ENCODE measurements at places on chromosomes 11 and 22.

- no peak for DNase-seq
These were observed 11.1 kb downstream of the OR5A2 start for GRCh38 chr11:59415111-59415510.

DNA sequence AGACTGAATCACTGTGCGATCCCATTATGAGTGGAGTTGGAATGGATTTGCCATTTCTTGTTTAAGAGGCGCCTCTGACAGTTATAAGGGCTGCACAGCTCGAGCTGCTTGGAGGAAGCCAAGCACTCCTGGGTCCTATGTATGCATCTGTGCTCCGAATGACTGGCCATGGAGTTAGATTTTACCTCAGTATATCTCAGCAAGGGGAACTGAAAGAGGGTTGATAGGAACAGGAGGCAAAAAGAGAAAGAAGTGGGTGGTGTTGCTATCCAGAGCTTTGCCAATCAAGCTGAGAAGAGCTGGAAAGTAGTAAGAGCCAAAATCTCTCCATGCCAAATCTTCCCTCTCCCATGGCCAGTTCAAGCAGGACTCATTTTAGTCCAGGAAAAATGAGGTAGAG, 632.0 kb upstream of the KIRREL3 start:
- no peak for DNase-seq

DNA sequence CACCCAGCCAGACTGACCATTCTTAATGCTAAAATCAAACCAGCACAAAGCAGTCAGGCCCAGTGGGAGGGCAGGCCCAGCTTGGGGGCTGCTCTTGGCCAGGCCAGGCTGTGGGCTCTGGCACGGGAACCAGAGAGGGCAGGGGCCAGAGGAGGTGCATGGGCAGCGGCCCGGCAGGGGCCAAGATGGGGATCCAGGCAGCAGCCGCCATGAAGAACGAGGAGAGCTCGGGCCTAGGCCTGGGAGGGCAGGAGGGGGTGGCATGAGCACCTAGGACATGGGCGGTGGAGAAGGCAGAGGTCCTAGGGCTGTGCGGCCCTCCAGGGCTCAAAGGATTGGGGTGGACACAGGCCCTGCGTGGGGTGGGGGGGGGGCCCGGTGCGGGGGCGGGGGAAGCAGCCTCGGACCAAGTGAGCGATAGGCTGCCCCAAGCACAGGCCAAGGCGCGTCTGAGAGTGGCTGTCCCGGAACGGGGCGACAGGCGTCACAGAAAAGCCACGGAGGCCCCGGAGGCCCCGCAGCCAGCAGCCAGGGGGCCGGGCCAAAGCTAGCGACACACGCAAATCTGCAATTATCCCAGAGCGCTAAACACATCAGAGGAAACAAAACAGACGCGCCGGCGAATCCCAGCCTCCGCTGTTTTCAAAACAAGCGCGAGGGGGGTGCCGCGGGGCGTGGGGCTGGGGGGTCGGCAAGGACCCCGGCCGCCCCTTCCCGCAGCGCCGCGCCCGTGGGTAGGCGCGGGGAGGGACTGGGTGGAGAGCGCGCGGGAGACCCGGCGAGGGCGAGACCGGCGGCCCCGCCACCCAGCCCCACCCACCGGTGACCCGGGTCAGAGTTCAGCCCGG, 8.3 kb downstream of the PLXNB2 start:
- no peak for DNase-seq

- DNase-seq = peak; percentile 57
These were observed 1116.6 kb downstream of the BRD1 start for GRCh38 chr22:48711031-48711431.

GRCh38 chr22:20054485-20054884, 25.6 kb upstream of the DGCR8 start:
- DNase-seq = no peak

DNA sequence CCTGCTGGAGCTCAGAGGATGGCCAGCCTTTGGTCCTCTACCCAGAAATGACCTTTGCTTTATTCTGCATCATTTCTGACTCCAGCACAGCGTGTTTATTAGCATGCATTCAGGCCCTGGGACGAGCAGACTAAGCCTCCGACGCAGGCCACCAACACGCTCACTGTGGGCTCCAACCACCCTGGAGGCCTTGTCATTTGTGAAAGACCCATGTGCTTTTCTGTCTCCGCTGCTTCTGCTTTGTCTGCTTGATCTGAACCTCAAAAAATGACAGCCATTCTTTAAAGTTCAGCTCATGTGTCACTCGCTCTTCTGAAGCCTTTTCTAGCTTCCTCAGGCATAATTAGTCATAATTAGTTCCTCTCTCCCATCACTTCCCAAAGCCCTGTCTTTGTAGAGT, 109.1 kb upstream of the TIMP3 start:
- DNase-seq = no peak

DNA sequence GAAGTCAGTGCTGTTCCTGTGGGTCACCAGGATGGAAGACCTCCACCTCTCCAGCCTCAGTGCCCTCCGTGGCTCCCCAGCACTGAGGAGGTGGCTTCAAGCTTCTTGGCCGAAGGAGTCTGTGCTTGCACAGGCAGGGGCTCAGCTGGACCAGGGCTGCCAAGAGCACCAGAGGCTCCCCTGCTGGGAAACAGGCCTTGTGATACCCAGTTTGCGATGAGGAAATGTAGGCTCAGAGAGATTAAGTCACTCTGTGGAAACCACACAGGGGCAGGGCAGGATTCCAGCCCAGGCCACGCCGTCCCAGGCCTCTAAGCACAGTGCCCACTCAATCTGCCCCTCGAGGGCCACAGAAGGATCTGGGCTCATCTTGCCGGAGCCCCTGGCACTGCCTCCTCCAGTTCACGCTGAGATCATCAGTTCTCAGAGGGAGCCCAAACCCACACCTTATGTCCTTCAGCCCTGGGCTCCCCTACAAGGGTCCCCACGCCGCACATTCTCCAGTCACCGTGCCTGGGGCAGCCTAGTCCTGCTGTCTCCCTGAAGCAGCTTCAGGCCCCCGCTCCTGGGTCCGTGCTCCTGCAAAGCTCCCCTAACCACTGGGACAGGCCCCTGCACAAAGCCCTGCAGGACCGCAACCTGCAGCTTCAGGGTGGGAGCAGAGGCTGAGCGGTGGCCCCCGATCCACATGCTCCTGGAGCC, 21.6 kb downstream of the ANO1 start:
- no peak for DNase-seq

DNA sequence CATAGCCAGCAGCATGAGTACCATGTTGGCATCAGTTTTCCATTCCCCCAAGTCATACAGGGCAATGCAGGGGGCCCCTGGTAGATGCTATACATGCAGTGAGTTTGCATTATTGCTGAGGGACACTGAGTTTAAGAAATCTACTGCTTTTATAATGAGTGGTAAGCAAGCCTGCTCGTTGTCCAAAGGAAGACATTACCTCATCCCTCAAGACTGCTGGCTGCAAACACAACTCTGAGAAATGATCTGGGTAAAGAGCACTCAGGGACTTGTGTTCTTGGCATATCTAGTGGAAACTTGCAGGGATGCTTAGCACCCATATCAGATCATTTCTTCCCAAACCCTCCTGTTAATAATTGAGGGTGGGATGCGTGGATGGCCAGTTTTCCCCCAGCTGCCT, 77.9 kb downstream of the CWC15 start:
- DNase-seq = no peak

- DNase-seq = no peak
These were observed at the start of gene CREB3L1 for GRCh38 chr11:46277622-46278386. TSS of gene CREB3L1 (plus strand) at chr11:46277662. CDS start at chr11:46278112, 450 bp downstream.

DNA sequence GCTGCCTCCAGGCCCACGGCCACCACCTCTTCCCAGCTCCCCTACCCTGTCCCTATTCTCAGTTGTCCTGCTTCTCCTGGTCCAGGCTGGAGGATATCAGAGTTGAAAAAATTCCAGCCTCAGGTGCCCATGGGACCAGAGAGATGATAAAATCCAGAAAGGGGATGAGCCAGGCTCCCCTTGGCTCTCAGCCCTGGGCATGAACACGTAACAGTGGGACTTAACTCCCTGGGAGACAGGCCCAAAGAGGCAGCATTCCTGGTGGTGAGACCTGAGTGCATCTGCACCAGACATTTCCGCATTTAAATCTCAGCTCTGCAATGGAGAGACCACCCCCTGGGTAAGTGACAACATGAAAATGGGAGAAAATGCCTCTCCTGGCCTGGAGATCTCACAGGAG, 10.4 kb upstream of the SLC39A13 start:
- no peak for DNase-seq

DNA sequence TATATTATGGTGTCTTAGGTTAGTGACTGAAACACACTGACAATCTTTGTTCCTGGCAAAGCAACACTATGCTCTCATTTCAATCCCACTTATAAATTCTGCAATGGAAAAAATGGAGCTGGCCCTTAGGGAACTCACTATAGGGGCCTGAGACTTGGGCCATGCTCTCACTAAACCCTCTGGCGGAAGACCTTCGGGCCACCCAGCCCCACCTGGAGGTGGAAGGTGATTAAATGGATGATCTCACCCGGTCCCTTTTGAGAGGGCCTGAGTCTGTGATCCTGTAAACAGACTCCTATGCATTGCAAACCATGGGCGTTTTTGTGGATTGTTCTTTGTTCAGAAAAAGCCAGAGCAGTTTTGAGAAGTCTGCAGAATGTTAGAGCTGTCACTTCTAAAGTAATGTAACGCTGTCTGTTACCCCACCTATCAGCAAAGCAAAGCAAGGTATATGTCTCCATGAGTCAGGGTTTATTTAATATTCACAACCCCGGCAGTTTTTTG, 17.0 kb upstream of the CDON start:
- no peak for DNase-seq

DNA sequence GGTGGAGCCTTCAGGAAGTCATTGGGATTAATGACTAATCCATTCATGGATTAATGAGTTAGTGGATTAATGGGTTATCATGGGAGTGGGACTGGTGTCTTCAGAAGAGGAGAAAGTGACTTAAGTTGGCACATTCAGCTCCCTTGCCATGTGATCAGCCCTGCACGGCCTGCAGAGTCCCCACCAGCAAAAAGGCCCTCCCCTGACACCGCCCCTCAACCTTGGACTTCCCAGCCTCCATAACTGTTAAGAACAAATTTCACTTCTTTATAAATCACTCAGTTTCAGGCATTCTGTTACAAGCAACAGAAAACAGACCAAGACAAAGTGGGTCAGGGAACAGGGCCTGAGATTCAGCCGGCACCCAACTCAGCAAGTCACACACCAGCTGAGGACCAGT, 85.3 kb downstream of the MICAL3 start:
- DNase-seq = no peak

- DNase-seq = no peak
These were observed 95.8 kb upstream of the CHORDC1 start for GRCh38 chr11:90318651-90319050.

GRCh38 chr22:29202212-29203192, 3.2 kb upstream of the EMID1 start:
- peak; percentile 77 for DNase-seq

DNA sequence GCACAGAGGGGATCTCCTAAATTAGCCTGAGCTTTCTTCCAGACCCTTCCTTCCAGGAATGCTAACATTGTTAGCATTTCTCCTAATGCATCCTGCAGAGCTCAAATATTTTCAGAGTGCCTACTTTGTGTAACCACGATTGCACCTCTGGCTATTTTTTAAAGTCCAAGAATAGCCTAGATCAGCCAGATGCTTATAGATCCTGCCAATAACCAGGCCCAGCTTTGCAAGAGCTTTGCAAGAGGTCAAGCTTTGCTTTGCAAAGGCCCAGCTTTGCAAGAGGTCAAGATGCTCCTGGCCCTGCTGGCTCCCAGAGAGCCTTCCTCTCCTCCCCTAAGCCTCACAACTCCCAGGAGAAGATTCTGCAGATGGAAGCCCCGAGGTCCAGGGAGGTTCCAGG, 491.9 kb downstream of the MN1 start:
- no peak for DNase-seq

GRCh38 chr11:58784995-58785394, 53.3 kb upstream of the GLYAT start:
- DNase-seq = no peak

DNA sequence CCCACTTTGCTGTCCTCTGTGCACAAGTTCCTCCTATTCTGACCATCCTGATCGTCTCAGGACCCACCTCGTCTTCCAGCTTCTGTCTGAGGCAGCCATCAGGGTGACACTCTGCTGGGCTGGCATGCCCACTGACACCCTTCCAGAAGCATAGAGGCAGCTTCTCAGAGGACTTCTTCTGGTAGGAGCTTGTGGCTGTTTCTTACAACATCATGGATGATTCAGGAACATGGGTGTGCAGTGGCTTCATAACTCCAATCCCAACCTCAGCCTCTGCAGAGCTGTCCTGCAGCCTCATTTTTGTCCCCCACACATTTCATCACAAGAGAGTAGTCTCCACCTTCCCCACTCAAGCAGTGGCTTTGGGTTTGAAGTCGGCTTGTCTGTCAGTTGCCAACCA, 20.9 kb upstream of the CTR9 start:
- DNase-seq = no peak

GRCh38 chr22:27992294-27993165, 73.5 kb upstream of the PITPNB start:
- DNase-seq = peak; percentile 47
